ENCODE measurements at places on chromosomes 5 and 9.

DNA sequence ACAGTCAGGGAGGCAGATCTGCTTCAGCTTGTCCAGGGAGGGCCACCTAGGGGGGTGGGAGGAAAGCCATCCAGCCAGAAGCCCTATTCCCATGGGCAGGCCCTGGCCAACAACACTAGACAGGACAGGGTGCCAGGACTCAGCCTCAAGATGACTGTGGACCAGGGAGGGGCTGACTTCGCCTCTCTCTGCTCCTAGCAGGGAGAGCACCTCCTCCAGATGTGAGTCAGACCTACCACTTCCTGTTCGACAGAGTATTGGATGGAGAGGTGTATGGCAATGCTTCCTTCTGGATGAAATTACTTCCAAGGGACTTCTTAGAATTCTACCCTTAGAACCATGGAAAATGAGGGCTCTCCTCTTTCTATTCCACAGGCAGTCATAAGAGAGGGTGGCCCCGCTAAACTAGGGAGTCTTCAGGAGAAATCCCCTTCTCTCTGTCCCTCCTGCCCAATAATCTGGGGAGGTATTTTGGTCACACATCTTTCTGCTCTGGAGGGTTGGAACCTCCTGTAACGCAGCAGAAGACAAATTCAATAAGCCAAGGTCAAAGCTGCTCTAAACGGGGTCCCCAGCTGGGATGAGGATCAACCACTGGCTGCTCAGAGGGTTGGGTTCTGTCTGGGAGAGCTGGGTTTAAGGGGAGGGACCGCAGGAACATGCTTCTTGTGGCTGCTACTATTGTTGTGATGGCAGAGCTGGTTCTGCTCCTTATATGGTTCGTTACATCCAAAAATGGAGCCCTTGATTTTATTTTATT is 23.2 kb upstream of the RCL1 start:
- no peak for DNase-seq

- no peak for DNase-seq
Observed at GRCh38 chr5:1444361-1445189, 665 bp downstream of the SLC6A3 start.

GRCh38 chr5:17794815-17795214 is 160.6 kb downstream of the TAF11L14 start:
- no peak for DNase-seq

- no peak for DNase-seq
Observed at GRCh38 chr5:173691931-173692330, 75.5 kb upstream of the BOD1 start.

- DNase-seq, result no peak
Observed at GRCh38 chr5:106277540-106278096, 1393.1 kb downstream of the EFNA5 start.

DNA sequence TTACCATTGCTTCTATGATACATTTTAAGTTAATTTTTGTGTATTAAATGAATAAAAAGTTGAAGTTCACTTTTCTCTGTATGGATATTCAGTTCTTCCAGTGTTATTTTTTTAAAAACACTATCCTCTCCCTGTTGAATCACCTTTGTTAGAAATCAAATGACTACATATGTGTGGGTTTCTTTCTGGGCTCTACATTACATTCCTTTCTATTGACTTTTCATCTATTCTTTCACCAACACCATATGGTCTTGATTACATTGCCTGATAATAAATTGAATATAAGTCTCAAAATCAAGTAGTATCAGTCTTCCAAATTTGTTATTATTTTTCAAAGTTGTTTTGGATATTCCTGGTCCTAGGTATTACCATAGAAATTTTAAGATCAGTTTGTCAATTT is 7.3 kb upstream of the RASEF start:
- DNase-seq, result no peak

- DNase-seq, result no peak
Observed at GRCh38 chr9:125654121-125654520, 52.9 kb downstream of the MAPKAP1 start.

DNA sequence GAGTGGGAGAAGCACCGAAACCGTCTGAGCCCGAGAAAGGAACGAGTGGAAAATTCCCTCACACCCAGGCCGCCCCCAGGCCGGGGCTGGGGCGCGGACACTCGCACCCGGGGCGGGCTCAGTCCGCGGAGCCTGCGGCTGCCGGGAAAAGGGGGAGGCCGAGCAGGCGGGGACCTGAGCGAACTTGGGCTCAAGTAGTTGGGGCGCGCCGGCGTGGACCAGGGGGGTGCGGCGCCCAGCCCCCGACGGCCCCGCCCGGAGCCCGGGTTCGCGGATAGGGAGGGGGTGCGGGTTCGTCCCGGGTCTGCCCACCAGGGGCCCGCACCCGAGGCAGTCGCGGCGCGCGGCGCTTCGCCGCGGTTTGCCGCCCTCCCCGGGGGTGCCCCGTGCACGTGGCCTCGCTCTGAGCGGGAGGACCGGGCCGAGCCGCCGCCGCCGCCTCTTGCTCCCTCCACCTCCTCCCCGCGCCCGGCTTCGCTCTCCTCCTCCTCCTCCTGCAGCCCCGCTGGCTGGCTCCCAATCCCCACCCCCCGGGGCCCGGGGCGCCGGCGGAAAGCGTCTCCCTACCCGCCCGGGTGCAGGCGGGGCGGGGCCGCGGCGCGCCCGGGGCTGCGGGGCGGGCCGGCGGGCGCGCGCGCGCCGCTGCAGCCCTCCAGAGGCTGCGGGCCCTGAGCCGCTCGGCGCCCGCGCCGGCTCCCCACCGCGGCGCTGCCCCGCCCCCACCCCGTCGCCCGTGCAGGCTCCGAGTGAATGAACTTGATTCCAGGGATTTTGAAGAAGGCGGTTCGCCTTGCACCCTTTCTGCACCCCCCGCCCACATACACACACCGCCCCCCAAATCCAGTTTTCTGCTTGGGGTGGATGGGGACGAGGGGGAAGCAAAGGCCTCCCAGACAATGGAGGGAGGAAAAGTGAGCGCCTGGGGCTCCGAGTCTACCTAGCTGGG is 1.3 kb upstream of the NFIB start:
- DNase-seq, result no peak

- no peak for DNase-seq
Observed at GRCh38 chr5:139565411-139566305, 4.5 kb downstream of the UBE2D2 start.

GRCh38 chr5:124160265-124160664 is 586.2 kb downstream of the ZNF608 start:
- no peak for DNase-seq

DNA sequence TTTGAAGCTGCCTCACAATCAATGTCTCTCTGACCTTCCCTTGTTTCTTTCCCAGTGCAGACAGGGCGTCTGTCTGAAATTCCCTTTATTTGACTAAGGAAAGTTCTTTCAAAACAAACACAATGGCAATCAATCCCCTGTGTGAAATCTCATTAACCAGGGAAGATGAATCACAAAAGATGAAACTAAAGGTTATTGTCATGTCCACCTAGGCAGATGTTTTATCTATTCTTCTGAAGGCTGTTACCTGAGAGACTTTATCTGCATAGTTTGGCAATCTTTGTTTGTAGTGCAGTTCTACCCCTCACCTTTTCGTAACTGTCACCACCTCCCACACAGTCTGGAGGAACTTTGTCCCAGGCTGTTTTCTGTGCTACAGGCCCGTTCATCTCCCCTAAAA is 217.5 kb upstream of the RIOK2 start:
- DNase-seq, result no peak

DNA sequence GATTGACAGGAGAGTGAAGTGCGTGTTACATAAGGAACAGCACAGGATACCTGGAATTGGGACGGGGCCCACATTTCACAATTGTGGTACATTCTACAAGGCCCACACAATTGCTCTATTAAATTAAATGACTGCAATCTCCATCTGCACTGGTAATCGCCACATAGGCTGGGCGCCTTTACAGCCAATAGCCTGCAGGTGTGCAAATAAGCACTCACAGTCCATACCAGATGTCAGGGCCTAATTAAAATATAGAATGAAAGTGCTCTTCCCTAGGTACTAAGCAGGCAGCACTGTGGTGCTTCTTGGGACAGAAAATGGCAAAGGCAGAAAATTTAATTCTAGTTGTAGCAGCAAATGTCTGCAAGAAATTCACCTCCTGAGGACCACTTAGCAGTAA is 82.7 kb downstream of the ATP10B start:
- DNase-seq, result no peak

DNA sequence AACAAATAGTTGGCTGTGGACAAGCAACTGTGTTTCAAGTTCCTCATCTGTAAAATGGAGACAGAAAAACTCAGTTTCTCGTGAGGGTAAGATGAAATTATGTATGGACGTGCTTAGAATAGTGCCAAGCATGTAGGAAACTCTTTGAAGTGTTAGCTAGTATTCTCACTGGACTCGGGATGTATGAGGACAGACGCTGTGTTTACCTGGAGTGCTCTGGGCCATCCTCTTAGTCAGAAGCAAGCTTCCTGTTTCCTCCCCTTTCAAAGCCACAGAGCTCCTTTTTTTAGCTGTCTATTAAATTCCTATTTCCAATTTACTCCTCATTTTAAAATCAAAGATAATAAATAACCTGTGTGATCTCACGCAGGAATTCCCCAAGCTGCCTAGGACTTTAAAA is 23.8 kb upstream of the IQGAP2 start:
- DNase-seq, result no peak

Data from activated T-cell treated with anti-CD3 and anti-CD28 coated beads for 48 hours (primary cell).